GM12878 (cell line): ENCODE measurements at places on chromosomes 4 and X. TPM values are rescaled to one million over a fixed set of nuclear protein-coding genes. Genes with fewer than 3 reads are reported as not detected.

WFS1 gene
- 3.5 and 4.8 TPM in 2 replicates for polyA plus RNA-seq

ADH7 gene
- not detected in 2 replicates for polyA plus RNA-seq

HTR2C gene
- polyA plus RNA-seq, result not detected in 2 replicates

SPACA5 gene
- 0.42 TPM in 1 of 2 replicates, not detected in the other for polyA plus RNA-seq

CXCL10 gene
- polyA plus RNA-seq, result 15.5 and 16.9 TPM in 2 replicates

GABRQ gene
- not detected in 2 replicates for polyA plus RNA-seq

MMRN1 gene
- 0.26 and 0.71 TPM in 2 replicates for polyA plus RNA-seq

PAGE4 gene
- polyA plus RNA-seq, result not detected in 2 replicates

SATL1 gene
- polyA plus RNA-seq, result not detected in 2 replicates

VCX2 gene
- not detected in 2 replicates for polyA plus RNA-seq

TMEM255A gene
- polyA plus RNA-seq, result 1.4 and 1.5 TPM in 2 replicates

SSX3 gene
- not detected in 2 replicates for polyA plus RNA-seq

QDPR gene
- polyA plus RNA-seq, result 27.7 and 33.8 TPM in 2 replicates
